Fibroblast of upper back skin (primary cell): ENCODE measurements at places on chromosomes 16 and 17.

DNA sequence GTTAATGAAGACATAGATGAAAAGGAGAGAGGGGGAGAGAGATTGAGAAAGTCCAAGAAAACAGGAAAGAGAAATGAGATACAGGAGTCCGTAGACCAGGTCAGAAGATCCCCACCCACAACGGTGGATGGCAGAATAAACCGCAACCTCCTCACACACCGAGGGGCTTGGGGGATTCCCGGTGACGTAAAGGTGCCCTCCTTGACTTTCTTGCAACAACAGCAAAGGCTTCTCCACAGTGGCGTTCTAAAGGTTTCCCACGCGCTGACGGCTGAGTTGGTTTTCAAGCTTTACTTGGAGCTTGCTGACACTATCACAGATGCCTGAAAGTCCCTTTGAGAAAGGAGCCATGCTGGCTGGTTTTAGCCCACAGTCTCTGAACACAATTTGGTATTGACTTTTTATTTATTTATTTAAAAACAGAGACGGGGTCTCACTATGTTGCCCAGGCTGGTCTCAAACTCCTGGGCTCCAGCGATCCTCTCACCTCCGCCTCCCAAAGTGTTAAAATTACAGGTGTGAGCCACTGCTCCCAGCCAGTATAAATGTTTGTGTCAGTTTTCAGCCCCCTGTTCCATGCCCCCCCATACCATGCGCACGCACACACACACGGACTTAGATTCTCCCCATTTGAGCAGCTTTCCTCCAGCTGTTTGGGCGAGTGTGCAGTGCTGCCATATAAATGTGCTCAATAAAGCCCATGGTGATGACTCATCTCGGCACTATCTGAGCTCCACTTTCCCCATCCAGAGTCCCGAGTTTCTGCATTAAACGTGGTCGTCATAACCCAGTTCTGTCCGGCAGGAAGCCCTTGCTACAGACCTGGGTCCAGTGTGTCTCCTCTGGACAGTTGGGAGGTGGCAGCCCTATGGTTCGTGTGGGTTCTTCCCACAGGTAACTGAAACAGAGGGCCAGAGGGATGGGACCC lies 33.0 kb upstream of the SEC14L1 start:
- peak; percentile 65 for DNase-seq

DNA sequence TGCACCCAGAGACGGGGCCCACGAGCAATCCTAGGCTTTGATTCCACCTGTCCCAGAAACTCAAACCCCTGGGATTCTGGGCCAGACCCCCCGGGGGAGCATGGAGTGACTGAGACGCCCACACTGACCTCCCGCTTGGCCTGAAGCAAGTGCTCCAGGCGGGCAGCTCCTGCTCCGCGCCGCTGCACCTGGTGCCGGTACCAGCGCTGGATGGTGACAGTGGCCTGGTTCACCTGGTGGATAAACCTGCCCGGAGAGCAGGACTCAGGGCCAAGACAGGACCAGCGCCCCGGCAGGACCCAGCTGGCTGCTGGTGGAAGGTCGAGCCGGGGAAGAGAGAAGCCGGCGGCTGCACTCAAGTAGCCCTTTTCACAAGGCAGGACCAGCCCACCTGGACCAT lies 22.6 kb downstream of the CEP131 start:
- no peak for DNase-seq

DNA sequence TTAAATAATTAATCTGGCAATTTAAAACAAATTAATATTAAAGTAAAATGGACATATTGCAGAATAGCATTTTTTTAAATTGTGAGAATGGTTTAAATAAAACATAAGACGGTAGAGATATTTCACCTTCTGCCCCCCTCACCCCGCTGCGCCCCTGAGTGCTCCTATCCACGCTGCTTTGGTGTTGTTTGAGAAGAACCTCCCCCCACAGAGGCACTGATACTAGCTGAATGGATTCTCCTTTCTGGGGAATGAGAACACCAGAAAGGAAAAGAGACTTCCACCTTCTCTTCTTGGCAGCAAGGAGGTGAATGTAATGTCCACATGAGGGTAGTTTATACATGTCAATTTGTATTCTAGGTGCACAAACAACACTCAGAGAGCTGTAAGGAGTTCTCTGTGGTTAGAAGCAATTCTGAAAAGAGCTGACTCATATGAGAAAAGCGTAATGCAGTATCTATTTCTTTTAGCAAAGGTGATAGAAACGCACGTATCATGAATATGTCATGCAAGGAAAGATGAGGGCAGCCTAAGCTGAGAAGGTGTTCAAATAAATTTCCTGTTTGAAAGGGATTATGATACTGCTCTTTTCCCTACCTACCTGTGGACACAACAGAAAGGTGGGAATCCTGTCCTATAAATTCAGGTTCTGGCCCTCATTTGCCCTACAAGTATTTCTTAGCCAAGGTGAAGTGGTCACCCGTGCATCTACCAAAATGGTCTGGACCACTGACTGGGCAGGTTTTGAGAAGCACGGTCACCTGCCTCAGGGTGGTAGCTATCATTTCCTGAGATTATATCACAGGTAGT lies 126.9 kb downstream of the PARN start:
- peak; percentile 56 for DNase-seq

DNA sequence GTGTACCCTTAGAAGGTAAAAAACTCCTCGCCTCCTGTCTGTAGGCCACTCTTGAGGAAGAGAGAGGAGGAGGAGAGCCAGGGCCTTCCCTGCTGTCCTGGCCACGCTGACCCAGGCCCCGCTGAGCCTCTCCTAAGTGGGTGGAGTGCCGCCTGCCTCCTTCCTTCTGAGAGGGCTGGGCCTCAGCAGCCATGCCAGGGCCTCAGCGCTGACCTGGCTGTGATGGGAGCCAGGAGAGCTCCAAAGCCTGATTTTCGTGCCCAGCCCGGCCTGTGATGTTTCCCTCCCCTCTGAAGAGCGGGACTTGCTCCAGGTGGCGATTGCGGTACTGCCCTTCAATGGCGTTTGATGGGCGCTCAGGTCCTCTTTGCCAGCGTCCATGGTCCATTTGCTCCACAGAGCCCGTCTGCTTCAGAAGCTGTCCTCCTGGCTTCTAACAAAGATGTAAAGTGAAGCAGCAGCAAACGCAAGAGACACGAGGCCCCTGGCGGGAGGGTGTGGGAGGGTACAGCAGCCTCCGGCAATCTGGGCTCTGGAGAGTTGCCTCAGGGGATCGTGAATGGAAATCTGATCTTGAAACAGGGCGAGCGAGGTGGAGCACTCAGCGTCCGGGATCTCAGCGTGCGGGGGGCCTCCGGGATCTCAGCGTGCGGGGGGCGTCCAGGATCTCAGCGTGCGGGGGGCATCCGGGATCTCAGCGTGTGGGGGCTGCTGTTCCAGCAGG lies 93.5 kb downstream of the NPIPB11 start:
- DNase-seq: no peak

DNA sequence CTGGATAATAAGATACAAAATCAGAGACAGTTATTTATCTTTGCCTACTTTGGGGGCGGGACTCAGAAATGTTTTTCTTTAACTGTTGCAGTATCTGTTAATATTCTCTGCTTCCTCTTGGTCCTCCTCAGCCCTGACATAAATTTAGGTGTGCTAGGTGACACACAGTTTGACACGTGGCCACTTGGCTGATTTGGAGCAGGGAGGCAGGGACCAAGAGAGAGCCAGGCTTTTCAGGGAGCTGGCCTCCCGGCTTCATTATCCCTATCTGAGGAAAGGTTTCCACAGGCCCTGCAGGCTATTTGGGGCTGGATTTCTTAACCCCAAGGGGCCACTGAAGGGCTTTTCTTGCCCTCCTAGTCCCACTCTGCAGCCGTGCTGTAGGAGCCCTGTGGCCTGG lies 20.1 kb upstream of the NAT9 start:
- no peak for DNase-seq

DNA sequence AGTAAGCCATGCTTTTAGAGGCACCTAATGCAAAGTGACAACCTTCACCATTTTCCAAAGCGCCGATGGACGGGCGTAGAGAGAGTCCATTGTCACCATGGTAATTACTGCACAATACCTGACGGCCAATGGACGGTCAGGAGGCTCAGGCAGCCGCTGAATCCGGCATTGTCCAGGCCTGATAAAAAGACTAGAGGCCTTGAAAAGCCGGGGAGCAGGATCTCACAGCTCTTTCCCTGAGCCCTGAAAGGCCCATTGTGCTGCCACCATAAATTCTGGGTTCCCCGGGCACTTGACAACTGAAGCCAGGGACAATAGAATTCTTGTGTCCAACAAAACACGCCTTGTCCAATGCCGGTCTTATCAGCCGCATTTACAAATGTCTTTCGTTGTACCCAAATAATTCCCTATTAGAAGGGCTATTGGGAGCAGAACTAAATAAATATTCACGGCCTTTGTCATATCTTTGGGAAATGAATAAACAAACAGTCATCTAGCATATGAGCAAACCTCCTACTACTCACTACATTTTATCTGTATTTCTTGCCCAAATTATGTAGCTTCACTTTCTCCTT lies 62.4 kb downstream of the CDH11 start:
- DNase-seq: no peak

DNA sequence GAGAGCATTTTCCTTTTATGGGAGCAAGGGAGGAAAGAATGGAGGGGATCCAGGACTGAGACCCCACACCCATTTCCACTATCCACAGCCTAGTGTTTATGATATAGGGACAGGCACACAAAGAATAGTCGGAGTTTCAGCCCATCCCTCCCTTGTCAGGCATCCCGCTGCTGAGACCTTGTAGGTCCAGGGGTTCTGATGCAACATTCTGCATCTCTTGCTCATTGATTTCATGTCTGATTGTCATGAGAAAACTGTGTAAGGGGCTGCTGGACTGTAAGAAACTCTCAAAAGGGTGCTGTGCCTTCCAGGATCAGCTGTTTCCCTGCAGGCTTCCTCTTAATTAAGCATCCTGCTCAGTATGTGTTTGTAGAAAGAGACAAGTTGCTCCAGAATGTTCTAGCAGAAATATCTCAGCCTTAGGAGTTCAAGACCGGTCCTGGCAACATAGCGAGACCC lies 5.3 kb upstream of the POLR3E start:
- peak; percentile 85 for DNase-seq

GRCh38 chr16:28311413-28311812 lies 19.1 kb downstream of the SBK1 start:
- no peak for DNase-seq

- DNase-seq: no peak
These were observed 608.6 kb upstream of the GOT2 start for GRCh38 chr16:59342669-59343068.

GRCh38 chr16:1771864-1772361 lies 570 bp upstream of the NME3 start:
- no peak for DNase-seq

- DNase-seq: no peak
These were observed 10.0 kb downstream of the NLE1 start for GRCh38 chr17:35132099-35132498.

- no peak for DNase-seq
These were observed 77.8 kb downstream of the ZNF778 start for GRCh38 chr16:89295071-89295900.

GRCh38 chr16:23348579-23349469 lies 46.7 kb downstream of the SCNN1B start:
- no peak for DNase-seq

- DNase-seq: no peak
These were observed 50.6 kb downstream of the MGAT5B start for GRCh38 chr17:76918811-76919210.

GRCh38 chr16:8063159-8063558 lies 527.2 kb downstream of the TMEM114 start:
- no peak for DNase-seq

DNA sequence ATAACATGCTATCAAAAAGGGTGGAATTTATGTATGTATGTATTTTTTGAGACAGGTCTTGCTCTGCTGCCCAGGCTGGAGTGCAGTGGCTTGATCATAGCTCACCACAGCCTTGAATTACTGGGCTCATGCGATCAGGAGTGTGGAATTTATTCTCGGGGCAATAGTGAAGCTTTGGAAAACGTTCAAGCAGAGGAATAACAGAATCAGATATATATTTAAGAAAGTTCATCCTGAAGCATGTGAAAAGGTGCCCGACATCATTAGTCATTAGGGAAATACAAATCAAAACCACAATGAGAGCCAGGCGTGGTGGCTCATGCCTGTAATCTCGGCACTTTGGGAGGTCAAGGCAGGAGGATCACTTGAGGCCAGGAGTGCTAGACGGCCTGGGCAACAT lies 7.7 kb upstream of the ITGAE start:
- DNase-seq: no peak

- DNase-seq: no peak
These were observed 92.5 kb downstream of the IRF8 start for GRCh38 chr16:85991425-85991824.

DNA sequence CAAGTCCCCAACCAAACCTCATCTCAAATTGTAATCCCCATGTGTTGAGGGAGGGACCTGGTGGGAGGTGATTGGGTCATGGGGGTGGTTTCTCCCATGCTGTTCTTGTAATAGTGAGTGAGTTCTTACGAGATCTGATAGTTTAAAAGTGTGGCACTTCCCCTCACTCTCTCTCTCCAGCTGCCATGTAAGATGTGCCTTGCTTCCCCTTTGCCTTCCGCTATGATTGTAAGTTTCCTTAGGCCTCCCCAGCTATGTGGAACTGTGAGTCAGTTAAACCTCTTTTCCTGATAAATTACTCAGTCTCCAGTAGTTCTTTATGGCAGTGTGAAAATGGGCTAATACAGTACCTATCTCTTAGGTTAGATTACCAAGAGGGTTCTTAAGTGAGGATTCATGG lies 5.8 kb downstream of the PMFBP1 start:
- no peak for DNase-seq

DNA sequence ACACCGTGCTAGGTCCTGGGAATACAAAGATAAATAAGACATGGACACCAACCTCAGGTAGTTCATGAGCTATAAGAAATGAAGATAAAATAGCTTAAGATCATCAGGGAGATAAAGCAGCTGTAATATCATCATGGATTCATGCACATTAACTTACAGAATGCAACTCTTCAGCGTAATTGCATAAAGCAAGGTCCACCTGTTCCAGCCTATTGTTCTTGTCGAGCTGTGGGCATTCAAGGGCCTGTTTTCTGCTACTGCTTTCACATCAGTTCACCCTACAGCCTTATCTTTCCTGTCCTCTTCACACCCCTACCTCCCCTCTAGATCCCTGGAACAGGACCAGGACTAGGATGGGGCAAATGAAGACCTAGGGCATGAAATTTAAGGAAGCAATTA lies 133.9 kb downstream of the SPACA3 start:
- no peak for DNase-seq

DNA sequence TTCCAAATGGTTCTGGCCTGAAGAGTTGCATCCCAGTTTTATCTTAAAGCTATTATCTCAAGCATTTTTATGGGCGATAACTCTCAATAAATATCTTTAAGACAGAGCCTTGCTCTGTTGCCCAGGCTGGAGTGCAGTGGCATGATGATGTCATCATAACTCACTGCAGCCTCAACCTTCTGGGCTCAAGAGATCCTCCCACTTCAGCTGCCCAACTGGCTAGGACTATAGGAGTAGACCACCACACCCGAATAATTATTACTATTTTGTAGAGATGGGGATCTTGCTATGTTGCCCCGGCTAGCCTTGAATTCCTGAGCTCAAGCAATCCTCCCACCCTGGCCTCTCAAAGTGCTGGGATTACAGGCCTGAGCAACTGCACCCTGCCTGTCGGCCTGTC lies 26.1 kb upstream of the CYTH1 start:
- DNase-seq: no peak

- DNase-seq: peak; percentile 85
These were observed 30.1 kb upstream of the MTSS2 start for GRCh38 chr16:70715860-70716357.
